ENCODE measurements at places on chromosomes 3 and 15.

DNA sequence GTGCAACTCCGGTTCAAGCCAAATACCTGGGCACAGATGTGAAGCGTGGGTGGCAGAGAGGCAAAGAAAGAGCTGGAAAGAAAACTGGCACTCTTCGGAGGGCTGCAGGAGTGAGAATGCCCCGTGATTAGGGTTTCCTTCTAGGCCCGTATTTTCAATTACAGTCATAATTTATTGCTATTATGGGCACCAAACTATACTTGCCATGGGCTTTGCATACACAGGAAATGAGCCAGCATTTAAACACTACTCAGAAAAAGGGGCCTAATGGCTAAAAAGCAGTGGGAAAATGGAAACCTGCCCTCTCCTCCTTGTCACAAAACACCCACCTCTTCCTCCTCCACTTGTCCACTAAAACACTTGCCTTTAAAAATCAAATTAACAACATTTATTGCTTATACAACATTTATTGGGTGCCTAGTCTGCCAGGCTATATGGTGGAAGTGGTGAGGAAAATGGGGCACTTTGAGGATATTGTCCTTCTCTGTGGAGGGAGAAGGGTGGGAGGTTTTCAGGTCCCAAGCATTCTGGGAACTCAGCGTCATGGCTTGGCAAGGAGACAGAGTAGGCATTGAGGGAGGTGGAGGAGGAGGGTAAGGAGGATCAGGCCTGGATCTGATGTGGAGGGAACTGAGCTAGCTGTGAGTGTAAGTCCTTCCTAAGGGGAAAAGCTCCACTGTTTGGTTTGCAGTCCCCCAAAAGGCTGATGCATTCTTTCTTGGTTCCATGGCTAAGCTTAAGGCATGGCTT lies 160.9 kb downstream of the SLCO3A1 start:
- no peak for DNase-seq

DNA sequence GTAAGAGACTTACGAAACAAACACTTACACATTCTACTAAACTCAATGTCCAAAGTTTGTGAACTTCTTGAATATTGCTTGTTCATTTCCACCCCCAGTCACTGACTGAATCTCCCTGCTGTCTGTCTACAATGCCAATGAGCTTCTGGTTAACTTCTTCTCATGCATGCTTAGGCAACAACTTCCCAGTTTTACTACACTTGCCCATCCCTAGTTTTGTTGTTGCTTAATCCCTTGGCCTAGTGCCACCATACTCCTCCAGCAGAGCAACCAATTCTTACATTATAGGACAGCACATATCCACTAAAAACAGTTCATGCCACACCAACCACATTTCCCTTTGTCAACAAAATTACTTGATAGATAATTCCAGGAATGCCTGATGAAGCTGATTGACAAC lies 40.9 kb upstream of the CCR2 start:
- DNase-seq: peak; percentile 45

DNA sequence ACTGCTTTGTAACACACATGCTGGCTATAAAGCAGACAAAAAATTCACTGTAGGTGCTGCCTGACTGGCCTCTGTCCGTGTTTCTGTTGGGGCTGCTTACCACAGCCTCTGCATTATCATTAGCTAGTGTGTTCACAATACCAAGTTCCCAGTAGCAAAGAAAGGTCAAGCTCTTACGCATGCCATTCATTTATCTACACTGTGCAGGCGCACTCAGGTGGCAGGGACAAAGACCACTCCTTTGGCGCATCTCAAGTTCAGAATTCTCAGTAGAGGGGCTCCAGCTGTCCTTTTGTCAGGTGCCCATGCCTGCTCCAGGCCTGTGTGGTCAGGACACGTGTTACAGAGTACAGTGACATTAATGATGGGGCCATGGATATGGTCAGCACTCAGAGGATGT lies 22.3 kb downstream of the MLH1 start:
- no peak for DNase-seq

- no peak for DNase-seq
These were observed 4.9 kb downstream of the ANPEP start for GRCh38 chr15:89809787-89810148.

DNA sequence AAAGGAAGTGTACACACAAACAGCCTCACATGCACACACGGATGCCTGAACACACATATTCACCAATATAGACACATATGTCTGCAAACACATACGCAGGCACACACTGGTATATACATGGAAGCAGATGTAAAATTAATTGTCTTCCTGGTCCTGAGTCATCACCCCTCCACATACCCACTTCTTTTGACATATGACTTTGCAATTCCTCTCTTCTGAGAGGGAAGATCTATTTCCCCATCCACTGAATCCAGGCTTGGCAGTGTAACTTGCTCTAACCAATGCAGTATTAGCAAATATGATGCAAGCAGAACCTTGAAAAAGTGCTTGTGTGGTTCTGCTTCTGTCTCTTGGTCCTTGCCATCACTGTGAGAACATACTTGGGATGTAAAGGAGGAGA lies 76.8 kb upstream of the HRH1 start:
- peak; percentile 89 for DNase-seq
